ENCODE measurements at places on chromosomes 12 and 14. TPM values are rescaled to one million over a fixed set of nuclear protein-coding genes. Genes with fewer than 3 reads are reported as not detected.

The DDX55 gene
- total RNA-seq = 41.4 TPM

The GPRC5A gene
- 0.21 TPM for total RNA-seq

- no peak for ATAC-seq
Observed at GRCh38 chr12:30746190-30746589, 8.6 kb downstream of the CAPRIN2 start.

- ATAC-seq = peak; percentile 39
Observed at GRCh38 chr14:68084256-68084655, 264.7 kb downstream of the RAD51B start.

GRCh38 chr14:22466491-22466890, 122.5 kb downstream of the DAD1 start:
- ATAC-seq = no peak

- ATAC-seq = no peak
Observed at GRCh38 chr12:46915082-46915481, 89.3 kb upstream of the SLC38A4 start.
